ENCODE measurements at places on chromosomes 6 and 20. TPM values are rescaled to one million over a fixed set of nuclear protein-coding genes. Genes with fewer than 3 reads are reported as not detected.

BANF2 gene
- not detected for total RNA-seq

SALL4 gene
- total RNA-seq = not detected

SLC35F1 gene
- 6.7 TPM for total RNA-seq

TCF21 gene
- total RNA-seq = 3.3 TPM

PROKR2 gene
- total RNA-seq = not detected
